ENCODE measurements at places on chromosomes 7 and 10.
A peak's percentile ranks its signal among the peaks of the same experiment; 100 is the strongest.

GRCh38 chr7:5596046-5596895, 172.6 kb upstream of the TNRC18 start:
- no peak for DNase-seq

GRCh38 chr7:1671594-1672451, 1.7 kb downstream of the ELFN1 start:
- DNase-seq = no peak

DNA sequence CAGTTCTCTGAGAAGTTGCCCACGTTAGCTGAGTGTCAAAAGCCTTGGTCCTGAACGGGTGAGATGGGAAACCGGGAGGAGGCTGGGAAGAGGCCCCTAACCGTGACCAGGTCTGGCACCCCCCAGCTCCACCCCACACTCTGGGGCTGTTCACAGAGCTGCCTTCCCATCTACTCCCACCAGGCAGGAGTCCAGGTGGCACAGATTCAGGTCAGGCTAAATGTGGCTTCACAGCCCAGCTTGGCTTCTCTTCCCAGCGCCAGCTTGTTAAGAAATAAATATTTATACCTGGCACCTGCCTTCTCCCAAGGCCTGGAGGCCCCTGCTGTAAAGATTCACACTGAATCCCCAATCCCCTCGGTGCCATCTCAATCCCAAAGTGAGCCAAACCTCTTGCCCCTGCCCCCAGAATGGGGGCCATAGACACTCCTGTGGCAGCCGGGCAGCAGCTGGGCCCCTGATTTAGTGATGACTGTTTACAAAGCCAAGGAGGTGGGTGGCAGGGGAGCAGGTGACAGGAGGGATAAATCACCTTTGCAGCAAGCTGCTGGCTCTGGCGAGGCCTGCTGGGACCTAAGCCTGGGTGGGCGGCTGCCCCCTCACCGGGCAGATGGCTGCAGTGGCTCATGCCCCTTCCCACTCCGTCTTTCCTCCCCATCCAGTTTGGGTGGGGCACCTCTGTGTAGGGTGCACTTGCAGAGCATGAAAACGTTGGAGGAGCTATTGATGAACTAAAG, 72.5 kb downstream of the GOLGA7B start:
- peak; percentile 48 for DNase-seq

- DNase-seq = no peak
Observed at GRCh38 chr7:108327353-108327752, 128.9 kb downstream of the NRCAM start.

DNA sequence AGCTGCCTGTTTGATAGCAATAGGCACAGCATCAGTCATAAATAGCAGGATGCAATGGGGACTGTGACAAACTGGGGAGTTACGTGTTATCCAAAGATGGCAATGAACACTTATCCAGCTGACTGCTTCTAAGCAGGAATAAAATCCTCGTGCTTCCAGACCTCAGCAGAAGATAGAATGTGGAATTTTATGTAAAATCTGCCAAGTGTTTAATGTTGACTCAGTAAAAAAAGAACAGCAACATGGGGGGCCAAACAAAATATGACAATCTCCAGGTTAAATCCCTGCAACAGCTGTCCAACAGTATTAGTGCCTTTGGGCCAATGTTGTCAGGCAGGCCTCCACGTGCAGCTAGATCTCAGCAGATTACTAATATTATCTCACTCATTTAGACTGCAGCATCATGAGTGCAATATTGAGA, 127.3 kb downstream of the SEMA3C start:
- peak; percentile 26 for DNase-seq

GRCh38 chr10:97683556-97684367, 3.3 kb downstream of the AVPI1 start:
- DNase-seq = no peak

DNA sequence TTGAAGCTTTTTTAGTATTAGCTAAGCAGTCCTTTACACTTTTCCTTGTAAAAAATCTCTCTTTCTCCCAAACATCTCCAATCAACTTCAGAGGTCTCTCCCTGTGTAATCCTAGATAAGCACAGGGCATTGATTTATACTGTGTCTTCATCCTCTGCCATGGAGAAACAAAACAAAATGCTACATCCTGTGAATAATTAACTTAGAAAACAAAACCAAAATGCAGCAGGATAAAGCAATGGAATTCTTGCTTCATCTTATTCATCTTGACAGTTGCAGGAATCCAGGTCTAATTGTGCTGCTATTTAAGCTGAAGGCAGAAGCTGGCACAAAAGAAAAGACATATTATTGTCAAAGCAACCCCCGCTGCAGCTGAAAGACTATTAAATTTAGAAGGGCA, 641.5 kb upstream of the SORCS1 start:
- no peak for DNase-seq

- no peak for DNase-seq
Observed at GRCh38 chr7:27151341-27151930, 947 bp downstream of the HOXA3 start.

- no peak for DNase-seq
Observed at GRCh38 chr10:104139221-104139620, 17.2 kb downstream of the SFR1 start.

DNA sequence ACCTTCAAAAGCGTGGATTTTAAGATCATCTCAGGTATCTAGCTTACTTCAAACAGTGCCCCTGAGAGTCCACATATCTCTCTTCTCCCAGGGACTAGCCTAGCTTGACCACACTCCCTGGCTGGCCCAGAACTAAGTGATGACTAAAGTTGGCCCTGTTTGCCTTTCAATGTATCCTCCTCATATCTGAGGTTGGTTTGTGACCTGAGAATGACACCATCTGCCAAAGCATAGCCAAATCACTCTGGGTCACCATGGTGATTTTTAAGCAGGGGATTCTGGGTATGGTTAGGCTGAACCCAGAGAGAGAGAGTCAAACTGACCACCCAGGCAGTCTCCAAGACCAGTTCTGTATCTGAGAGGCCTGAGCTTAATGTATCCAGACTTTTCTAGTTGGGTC, 16.2 kb downstream of the CNNM1 start:
- DNase-seq = no peak

GRCh38 chr7:55099821-55100543, 81.2 kb downstream of the EGFR start:
- no peak for DNase-seq

- DNase-seq = peak; percentile 30
Observed at GRCh38 chr10:84820120-84820519, 491.7 kb downstream of the CCSER2 start.

DNA sequence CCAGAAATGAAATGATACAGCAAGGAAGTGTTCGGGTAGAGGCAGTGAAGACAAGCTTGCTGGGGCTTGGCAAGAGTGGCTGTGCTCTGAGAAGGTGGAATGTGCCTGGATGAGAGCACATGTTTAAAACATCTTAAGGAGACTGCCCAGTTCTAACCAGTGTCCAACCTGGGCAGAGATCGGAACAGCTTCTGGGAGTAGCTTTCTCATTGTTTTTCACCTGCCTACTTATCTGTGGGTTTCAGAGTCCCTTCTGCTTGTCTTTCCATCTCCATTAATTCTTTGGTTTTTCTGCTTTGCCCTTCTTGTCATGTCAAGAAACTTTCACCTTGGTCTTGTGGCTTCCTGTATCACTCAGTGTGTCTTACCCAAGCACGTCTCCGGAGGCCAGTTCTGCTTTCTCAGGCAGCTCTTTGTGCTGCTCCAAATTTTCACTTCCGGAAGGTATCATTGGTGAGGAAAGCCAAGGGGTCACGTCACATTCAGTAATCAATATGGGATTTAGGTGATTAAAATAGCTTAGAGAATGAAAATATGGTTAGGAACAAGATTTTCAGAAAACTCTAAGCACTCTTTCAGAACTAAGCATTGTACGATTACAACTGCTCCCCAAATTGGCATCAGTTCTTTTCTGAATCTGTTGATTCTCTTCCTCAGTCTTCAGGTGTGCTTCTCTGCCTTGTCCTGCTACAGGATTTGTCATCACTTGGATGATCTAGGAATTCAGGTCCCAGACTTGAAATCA, 5.5 kb upstream of the LAMB4 start:
- DNase-seq = no peak

- DNase-seq = no peak
Observed at GRCh38 chr7:77827999-77828398, 29.4 kb downstream of the PHTF2 start.

GRCh38 chr7:17392846-17393245, 94.4 kb downstream of the AHR start:
- no peak for DNase-seq

DNA sequence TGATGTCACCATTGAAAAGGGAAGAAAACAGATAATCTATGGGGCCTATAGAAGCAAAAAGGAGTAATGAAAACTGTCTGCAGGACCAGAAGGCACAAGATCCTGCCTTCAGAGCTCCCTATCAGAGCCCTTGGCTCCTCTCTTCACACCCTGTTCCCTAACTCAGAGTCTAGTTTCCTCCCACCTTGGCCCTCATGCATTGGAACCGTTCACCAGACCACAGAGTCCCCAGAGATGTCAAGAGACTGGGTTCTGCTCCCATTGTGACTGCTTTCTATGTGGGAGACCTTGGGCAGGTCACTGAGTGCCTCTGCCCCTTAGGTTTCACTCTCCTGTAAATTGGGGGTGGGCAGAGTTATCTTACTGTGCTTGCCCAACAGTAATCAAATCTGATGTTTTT, 80.1 kb upstream of the RPA3 start:
- no peak for DNase-seq

DNA sequence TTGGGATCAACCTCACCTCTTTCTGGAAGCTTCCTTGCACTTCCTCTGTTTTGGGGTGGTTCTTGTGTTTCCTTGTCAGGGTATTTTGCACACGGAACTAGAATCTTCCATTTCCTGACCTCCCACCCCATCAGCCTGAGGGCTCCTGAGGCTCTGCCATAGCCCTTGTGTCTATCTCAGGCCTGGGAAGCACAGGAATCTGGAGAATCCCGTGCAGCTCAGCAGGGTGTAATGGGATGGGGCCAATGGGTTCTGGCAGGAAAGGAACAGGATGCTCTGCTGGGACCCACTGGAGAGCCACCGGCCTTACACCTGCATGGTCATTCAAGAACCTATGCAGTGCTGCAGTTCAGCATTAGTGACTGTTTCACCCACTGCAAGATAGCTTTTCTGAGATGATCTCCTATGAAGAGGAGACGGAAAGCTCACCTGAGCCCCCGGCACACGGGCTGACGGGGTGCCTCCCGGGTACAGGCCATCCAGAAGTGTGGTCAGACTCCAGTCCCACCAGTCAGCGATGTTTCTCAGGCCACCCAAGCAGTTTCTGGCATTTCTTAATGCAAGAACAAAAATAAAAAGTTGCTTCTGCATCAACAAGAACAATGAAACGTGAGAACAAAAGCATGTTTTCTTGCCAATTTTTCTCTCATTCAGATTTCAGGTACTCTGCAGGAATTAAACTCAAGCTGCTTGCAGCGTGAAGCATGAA, 133.2 kb downstream of the PKD1L1 start:
- no peak for DNase-seq

DNA sequence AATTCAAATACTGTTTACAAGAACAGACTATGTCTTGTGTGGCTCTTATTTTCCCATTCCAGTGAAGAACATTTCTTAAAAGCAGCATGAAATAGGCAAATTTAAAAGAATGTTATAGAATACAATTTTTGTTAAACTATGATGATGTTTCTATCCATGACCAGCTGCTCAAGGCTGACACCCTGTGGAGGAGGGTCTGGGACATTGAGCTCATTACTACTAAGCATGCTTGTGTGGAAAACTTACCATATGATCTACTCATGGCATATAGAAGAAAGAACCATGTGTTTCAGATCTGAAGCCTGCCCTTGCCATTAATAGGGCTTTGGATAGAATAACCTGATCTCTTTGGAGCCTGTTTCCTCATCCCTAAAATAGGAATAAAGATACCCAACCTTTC, 125.0 kb downstream of the FOXP2 start:
- DNase-seq = peak; percentile 40

DNA sequence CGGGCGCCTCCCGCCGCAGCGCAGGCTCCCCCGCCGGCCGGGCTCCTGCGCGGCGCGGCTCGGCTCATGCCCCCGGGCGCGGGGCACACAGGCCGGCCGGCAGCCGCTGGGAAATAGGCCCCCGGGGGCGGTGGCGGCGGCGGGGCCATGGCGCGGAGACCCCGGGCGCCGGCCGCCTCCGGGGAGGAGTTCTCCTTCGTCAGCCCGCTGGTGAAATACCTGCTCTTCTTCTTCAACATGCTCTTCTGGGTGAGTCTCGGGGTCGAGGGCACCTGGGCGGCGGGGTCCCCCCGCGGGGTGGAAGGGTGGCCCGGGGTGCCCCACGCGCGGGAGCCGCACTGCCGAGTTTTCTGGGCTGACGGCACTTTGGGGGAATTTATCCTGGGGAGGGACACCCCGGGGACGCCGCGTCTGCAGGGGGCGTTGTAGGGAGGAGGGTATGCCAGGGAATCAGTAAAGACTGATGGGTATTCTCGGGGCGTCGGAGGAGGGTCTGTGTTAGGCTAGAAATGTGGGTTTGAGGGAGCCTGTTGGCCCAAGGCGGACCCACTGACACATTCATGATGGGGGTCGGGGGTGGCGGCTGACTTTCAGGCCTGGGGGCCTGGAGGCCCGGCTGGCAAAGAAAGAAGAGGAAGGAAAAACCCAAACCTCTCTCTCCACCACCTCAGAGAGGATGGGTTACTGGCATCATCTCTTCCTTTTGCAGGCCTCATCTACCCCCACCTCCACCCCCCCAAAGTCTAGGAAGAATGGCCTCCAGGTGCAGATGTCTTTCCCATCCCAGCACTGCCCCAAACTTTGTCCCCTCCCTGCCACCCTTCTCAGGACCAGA, 544 bp downstream of the TSPAN33 start:
- no peak for DNase-seq

GRCh38 chr7:124909808-124910207, 19.8 kb downstream of the POT1 start:
- no peak for DNase-seq

DNA sequence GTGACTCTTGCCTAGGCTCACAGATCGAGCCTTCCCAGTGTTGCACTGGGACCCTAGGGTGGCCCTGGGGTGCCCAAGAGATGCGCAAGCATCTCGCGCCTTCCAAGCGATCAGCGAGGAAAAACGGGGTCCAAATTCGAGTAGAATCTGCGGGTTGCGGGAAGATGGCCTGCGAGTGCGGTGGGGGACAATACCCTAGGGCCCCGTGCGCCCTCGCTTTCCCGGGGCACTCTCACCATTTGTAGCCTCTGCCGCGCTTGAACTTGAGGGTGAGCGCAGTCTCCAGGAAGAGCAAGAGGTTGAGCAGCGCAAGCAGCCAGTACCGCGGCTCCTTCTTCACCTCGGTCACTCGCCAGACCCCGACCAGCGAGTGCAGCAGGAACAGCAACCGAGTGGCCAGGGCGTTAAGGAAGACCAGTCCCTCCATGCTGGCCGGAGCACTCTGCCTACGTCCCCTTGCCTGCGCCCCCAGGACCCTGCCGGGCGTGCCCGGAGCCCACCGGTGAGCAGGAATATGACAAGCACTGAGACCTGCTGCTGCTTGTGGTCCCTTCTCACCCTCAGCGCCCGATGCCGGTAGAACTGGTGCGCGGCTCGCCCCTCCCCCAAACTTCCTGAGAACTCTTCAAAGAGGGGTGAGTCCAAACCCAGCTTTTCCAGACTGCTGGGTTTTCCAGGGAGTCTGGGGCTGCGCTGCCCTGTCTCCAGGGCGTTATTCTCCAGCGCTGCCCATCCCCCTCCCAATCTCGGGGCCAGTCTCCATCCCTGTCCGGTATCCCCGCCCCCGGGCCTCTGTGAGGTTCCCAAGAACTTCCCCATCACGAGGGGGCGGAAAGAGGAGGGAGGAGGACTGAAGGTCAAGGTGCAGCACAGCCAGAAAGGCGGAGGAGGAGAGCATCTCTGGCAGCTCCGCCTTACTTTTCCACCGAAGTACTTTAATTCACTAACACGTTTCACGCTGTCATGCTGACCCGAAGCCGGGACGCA, at the start of gene TMEM26:
Gene TMEM26 (minus strand): TSS at position 727 of the 987 bp plus-strand sequence. CDS start 300 bp downstream, at position 427.
- peak; percentile 14 for DNase-seq

- DNase-seq = no peak
Observed at GRCh38 chr10:47092831-47093230, 181.6 kb downstream of the PTPN20 start.

- DNase-seq = no peak
Observed at GRCh38 chr10:98076086-98076485, 45.7 kb upstream of the CRTAC1 start.
